ENCODE measurements at places on chromosomes 4 and X.

DNA sequence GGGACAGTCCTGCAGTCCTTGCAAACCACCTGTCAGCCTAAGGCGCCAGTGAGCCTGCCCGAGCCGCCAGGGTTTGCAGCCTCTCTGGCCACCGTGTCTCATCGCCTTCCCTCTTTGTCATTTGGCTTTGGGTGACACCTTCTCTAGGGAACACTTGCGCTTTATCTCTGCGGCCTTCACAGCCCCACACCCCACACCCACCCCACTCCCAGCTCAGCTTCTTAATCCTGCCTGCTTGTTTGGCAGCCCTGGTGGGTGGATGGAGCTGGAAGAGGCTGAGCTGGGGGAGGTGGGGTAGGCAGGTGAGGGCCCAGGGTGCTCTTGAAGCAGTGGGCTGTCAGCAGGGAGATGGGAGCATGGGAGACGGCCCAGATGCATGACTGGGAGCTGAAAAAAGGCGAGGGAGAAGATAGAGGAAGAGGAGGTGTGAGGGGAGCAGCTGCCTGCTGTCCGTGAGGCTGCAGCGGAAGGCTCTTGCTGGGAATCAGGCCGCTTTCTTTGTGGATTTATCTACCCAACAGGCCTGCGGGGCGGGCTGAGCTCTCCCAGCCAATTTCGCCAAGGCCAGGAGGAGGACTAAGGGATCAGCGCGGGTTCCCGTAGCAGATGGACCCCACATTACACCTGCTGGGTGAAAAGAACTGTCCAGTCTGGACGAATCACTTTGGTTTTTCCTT, 97.5 kb upstream of the STOX2 start:
- DNase-seq, result no peak

GRCh38 chr4:3318561-3319021, 25.8 kb downstream of the RGS12 start:
- no peak for DNase-seq

- DNase-seq, result no peak
These were observed 34.4 kb downstream of the NFKB1 start for GRCh38 chr4:102535398-102536082.

GRCh38 chr4:80077639-80078038, 4.6 kb upstream of the ANTXR2 start:
- no peak for DNase-seq

- no peak for DNase-seq
These were observed 613 bp upstream of the ARSJ start for GRCh38 chr4:113979905-113980615.

- no peak for DNase-seq
These were observed 96.5 kb upstream of the DUSP21 start for GRCh38 chrX:44747317-44747716.

DNA sequence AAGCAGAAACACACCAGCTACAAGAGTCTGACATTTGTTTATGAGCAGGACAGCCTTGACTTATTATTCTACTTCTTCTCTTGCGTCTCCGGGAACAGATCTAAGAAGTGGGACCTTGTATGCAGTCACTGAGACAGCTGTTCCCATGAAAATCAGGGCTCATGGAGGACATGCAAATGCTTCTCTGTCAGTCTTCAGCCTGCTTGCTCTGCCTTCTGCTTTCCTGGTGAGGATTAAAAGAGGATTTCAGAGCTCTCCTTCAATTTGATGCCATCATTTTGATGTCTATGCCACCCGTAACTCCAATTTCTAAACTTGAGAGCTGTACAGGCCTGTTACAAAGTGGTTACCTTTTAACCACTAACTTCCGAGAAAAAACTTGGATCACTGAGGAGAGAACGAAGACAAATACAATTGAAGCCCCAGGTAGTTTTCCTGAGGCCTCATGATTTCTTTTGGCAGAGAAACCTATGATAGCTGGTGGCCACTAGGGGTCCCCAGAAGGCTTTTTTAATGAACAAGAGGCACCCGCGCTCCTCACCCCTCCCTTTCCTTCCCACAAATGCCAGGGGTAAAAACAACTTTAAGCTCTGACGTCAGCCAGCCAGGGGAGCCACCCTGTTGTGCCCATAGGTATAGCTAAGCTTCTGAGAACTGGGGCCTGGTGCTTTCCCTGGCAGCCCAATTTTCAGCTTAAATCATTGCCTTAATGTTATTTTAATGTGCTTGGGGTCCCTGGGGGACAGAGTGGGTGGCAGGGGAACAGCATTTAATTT, 97.0 kb downstream of the DDIT4L start:
- DNase-seq, result no peak

DNA sequence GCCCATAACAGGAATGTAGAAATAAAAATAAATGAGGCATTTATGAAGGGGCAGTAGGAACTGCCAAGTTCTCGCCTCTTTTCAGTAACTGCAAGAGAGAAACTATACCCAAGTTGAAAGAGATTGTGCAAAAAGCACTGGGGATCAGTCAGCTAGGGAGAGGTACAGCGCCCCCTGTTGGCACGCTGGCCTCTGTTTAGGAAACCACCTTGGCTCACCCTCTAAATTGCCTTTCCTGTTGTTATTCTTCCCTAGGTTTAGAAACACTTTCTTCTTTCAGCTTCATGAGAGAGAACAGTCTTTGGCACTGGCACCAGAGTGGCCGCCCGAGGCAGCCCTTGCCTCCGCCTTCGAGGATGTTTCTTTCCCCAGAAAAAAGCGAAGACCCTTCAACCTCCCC, 348.5 kb downstream of the MID1IP1 start:
- DNase-seq, result no peak

- DNase-seq, result no peak
These were observed 131.5 kb downstream of the AASDH start for GRCh38 chr4:56255820-56256219.

- DNase-seq, result no peak
These were observed 137.1 kb downstream of the ARSF start for GRCh38 chrX:3178329-3178728.

DNA sequence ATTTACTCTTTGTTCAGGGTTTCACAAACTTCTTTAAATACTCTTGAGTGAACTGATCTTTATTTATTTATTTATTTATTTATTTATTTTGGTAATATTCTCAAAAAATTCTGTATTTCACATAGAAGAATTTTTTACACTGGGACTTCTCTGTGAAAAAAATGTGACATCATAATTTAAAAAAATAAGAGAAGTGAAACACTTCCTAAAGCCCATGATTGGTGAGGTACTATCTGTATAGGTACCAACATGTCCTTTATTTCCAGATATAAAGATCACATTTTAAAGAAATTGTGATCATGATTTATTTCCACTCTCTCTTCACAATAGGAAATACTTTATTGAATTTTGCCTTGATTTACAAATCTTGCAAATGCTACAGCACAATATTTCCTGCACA, 497.1 kb downstream of the FAT4 start:
- no peak for DNase-seq
